Stimulated activated effector memory CD8-positive, alpha-beta T cell treated with anti-CD3 and anti-CD28 coated beads, Interleukin-12 subunit alpha, Interleukin-12 subunit beta, amount 100 ng/mL, for 72 hours (primary cell): ENCODE measurements at places on chromosomes 7 and 10.

GRCh38 chr10:132914732-132915131, 27.6 kb downstream of the CFAP46 start:
- DNase-seq = no peak

GRCh38 chr10:70546584-70546983, 56.0 kb downstream of the PRF1 start:
- DNase-seq = no peak

DNA sequence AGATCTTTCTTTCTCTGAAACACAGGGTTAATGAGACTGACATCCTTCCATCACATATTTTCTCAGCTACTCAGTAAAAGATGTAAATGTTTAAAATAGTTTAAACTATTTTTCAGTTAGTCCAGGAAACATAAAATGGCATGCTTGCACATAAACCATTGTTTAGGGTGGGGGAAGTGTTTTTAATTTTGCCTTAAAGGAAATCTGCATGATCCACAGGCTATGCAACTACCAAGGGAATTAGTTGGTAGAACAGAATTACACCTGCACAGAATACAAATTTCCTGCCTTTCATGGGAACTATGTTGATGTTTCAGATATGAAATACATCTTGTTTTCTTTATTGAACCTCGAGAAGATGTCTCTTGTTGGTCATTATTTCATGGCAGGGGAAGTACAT, 10.6 kb downstream of the CAV1 start:
- DNase-seq = no peak

- no peak for DNase-seq
These were observed 25.4 kb downstream of the HECW1 start for GRCh38 chr7:43137811-43138210.

GRCh38 chr10:9305018-9305655, 1250.6 kb downstream of the GATA3 start:
- no peak for DNase-seq

DNA sequence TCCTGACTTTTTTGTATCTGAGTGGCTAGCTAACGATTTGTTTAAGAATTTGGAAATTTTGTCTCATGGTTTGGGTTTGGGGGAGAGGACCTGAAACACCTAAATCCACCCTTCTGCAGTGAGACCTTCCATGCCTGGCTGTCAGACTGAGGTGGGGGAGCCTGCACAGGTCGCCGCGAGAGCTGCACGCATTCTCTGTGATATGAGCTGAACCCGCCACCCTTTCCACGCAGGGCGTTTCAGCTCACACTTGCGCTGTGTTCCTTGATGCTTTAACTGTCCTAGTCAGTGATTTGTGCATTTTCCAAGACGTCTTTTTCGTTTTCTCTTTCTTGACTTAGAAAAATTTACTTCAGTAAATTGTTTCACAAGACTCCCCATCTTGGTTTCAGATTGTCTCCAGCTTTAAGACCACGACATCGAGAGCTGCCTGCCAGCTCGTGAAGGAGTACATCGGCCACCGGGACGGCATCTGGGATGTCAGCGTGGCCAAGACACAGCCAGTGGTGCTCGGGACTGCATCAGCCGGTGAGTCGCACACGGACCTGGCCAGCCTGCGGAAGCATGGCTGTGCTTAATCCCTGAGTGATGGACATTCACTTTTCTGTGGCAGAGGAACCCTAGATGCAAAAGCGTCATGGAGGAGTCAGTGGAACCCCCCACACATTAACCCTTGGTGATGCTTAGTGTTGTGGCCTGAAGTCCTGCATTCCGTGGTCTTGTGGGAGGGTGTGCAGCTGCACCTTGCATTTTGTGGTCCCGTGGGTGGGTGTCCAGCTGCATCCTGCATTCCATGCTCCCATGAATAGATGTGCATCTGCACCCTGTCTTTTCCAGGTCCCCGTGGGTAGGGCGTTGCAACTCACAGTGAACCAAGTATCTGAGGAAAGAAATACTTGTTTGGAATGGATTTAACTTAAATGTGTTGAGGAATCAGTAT, 28.1 kb downstream of the WDR37 start:
- DNase-seq = no peak

- no peak for DNase-seq
These were observed 28.8 kb downstream of the RRP12 start for GRCh38 chr10:97372233-97372875.

GRCh38 chr7:128405471-128406313, 4.1 kb downstream of the IMPDH1 start:
- DNase-seq = peak; percentile 67

- no peak for DNase-seq
These were observed 115.9 kb downstream of the PIP4K2A start for GRCh38 chr10:22598478-22598877.

- DNase-seq = no peak
These were observed 699.3 kb downstream of the PHTF2 start for GRCh38 chr7:78497728-78498427.
